ENCODE measurements at places on chromosomes 2 and 18.

DNA sequence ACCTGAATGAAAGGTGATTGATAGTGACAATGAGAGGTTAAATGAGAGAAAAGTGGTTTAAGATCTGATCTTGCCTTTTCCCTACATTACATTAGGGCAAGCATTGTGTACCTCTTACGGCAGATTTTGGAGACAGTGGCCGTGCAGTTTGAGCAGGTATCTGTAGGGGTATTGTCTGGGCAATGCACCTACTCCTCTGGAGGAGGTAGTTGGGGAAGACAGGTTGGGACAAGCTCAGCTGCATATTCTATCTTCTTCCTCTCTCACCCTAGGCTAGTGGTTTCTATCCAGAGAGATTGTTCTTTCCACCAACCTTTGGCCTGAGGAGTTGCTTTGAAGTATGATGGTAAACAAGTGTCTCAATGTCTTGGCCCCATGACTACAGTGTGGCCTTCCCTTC, 323.2 kb downstream of the CYP26B1 start:
- DNase-seq: no peak

- DNase-seq: no peak
Observed at GRCh38 chr2:101516823-101517690, 42.1 kb upstream of the RFX8 start.

- DNase-seq: no peak
Observed at GRCh38 chr18:58618822-58619595, 9.9 kb downstream of the ALPK2 start.

DNA sequence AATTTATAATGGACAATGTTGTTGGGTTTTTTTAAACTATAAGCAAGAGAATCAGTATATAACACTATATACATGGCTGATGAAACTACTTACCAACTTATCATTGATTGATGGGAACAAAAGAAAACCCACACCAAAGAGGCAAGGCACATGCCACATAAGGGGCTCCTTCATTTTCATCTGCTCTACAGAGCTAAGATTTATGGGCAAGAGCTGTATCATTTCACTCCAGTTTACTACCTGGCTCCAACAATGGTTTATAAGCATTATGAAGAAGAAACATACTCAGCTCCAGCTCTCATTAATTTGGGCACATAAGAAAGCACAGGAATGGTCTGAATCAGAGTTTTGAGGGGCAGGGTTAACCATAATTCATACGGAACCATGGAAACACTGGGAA, 283.3 kb downstream of the AGPS start:
- no peak for DNase-seq

DNA sequence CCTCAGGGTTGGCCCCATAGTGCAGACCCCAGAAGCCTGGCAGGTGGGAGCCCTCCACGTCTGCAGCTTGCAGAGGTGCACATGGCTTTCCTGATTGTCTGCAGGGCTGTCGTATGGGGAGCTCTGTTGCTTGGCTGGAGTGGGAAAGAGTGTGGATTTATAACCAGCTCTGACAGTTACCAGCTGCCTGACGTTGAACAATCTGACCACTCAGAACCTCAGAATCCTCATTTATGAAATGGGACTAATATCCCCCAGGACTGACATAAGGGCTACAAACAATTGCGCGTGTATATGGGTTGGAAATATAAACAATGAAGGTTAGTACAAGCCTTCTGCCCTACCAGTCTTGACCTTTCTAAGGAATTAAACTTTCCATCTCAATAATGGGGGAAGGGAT, 13.9 kb upstream of the PXDN start:
- DNase-seq: no peak

DNA sequence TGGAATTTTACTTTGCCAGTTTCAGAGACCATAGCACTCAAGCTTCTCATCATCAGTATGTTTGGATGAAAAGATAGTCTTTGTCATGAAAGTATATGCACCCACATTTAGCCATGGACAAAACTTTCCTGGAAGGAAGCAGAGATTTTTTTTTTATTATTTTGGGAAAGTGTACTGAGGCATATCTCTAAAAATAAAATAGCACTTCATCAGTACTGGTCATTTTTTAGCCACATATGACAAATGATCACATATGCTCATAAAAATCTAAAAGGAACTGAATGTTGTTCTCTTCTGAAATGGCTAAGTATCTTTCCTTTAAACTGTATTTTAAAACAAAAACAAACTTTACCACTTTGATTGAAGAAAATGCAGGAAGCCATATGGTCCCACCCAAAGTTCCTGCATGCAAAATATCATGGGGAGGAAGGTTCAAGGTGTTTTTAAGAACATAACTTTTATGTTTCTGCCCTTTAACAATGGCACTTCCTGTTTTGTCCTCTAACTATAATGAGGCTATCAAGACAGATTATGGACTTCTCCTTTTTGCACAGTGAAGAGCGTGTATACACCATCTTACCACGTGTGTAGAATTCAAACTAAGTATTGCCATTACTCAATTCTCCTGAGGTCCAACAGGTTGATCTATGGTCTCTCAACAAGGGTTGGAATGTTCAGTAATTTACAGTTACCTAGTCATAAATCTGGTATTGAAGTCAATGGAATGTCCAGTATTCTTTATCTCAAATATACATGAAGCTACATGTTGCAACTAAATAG, 77.1 kb upstream of the SLC39A10 start:
- no peak for DNase-seq

- DNase-seq: no peak
Observed at GRCh38 chr18:37266290-37266689, 299.3 kb downstream of the CELF4 start.

DNA sequence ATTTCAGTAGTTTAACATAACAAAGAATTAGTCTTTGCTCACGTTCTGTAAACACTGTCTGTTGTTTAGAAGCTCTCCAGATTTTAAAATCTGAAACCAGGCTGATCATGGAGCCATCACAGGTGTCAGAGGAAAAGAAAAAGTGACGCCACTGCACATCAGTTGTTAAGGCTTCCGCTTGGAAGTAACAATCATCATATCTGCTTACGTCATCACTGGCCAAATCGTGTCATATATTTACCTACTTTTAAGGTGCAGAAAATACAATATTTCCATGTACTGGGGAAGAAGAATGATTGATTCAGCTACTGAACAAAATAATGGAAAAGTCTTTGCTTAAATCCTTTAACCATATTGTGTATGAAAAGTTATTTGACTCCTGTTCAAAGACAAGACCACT, 382.6 kb upstream of the MC4R start:
- DNase-seq: no peak

DNA sequence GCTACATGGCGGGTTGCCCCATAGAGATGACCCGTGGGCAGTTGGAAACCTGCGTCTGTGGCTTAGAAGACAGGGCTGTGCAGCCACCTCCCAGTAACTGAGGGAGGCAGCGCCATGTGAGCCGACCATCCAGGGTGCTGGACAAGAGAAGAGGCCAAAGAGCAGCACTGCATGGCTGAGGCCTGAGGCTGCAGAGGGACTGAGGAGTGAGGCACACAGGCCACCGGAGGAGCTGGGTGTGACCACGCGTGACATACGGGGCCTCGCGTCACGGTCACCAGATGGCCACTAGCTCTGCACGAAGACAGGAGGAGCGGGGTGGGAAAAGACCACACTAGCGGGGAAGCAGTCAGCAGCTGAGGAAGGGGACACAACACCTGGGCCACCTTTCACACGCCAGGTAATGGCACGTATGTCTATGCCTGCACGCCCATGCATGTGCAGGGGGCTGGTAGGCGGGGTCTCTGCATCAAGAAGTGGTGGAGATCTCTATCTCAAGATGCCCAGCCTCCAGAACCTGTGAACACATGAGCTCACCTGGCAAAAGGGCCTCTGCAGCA, 61.4 kb downstream of the NDUFA10 start:
- no peak for DNase-seq

GRCh38 chr2:86235196-86235980, 36.1 kb downstream of the MRPL35 start:
- no peak for DNase-seq

DNA sequence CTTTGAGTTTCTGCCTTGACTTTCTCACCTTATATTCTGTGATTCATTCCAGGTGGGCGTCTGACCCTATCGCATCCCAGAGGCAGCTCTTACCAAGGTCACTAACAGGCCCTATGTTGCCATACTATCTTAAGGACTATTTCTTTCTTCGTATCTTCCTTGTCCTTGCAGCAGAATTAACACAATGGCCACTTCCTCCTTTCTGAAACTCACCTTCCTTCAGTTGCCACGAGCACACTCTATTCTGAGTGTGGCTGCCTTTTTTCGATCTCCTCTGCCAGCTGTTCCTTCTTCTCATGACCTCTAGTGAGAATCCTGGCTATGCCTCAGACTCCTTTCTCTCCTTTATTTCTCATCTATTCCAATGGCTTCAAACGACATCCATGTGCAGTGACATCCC, 160.4 kb upstream of the CCDC195 start:
- no peak for DNase-seq

DNA sequence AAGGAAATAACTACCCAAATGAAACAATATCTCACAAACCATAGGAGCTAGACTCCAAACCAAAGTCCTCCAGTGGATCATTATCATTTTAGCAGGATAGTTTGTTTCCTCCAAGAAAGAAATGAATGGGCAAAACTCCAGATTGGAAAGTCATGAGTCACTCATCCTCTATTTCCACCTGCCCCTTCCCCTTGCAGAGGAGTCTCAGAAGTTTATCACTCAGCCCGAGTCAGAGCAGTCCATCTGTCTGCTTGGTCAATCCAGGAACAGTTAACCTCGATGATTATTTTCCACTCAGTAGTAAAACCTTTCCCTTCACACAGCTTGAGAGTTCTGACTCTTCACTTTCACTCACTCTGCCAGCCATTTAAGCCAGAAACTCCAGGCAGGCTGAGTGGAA, 462.2 kb downstream of the BCL11A start:
- DNase-seq: no peak

- peak; percentile 15 for DNase-seq
Observed at GRCh38 chr2:206079699-206080465, 6.1 kb downstream of the INO80D start.

Data from NCI-H510A treated with DMSO at 0.1 percent for 48 hours (cell line).